ENCODE measurements at places on chromosomes 7 and 10.

GRCh38 chr10:96935810-96936209 is 103.7 kb downstream of the LCOR start:
- no peak for DNase-seq

- DNase-seq, result no peak
Observed at GRCh38 chr10:19922236-19922963, 106.2 kb downstream of the PLXDC2 start.

- no peak for DNase-seq
Observed at GRCh38 chr7:30688718-30689221, 6.5 kb upstream of the CRHR2 start.

DNA sequence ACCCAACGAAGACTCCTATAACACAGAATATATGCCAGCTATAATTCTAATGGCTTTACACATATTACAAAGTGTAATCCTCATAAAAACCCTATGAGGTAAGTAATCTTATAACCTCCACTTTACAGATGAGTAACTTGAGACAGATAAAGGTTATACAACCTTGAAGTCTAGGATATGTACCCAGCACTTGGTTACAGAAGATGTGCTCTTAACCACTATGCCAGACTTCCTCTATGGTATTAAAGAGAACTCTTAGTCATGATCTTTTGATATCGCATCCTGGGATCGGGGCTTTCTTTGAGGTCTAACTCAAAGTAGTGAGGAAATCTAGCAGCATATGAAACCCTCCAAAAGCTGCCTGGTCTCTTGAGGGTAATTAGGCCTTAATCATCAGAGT is 319.2 kb upstream of the LRRN3 start:
- DNase-seq, result no peak

- DNase-seq, result no peak
Observed at GRCh38 chr10:25026463-25026862, 10.1 kb downstream of the THNSL1 start.

DNA sequence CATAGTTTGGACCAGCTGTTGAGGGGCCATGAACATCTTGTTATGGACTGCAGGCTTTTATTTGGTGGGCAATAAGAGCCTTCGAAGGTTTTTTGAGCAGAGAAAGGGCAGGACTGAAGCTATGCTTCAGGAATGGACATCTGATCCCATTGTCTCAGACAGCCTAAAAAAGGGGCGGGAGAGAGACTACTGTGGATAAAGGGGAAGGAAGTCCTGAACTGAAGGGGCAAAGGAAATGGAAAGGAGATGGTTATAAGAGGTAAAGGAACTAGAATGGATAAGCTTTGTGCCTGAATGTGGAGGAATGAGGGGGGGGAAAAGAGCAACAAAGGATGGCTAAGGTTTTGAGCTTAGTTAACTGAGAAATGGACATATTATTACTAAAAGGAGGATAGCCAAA is 172.5 kb downstream of the SKAP2 start:
- no peak for DNase-seq

DNA sequence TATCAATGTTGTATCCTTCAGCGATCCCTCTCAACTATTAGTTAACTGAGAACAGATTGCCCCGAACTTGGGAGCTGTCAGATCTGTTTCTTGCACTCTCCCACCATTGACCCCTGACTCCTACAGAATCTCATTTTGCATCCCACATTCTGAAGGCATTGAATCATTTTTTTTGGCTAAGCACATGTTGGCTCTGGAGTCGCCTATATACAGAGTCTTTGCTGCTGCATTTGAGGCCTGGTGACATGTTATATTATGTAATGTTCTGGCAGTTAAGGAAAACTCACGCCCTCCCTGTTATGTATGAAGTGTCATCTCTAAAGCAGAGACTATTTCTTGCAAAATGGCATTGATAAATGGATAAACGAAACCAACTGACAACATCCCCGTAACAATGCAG is 159.2 kb upstream of the ITGB1 start:
- no peak for DNase-seq
